Memory B cell (primary cell): ENCODE measurements at places on chromosomes 16 and 17.

DNA sequence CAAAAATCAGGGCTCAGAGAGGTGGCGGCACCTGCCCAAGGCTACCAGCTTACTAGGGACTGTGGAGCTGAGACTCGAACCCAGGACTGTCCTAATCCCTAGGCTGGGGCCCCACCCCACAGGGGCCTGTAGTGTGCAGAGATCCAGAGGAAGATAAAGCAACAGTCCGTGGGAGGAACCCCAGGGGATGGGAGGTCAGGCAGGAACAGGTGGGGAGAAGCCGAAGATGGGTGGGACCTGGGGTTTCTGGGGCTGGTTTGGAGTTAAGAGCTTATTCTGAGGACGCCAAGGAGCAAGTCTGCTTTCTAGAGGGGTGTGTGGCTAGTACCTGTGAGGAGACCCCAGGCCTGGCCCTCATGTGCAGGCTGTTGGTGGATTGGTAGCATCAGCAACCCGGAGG is 14.9 kb downstream of the C16orf74 start:
- no peaks in the 10 kb centered on the region for H3K27me3 ChIP-seq
- H3K27ac ChIP-seq = peak overlapping the region; percentile 38
- H3K36me3 ChIP-seq = peaks cover 8% of the 10 kb centered on the region
- peaks cover 20% of the 10 kb centered on the region for H3K4me1 ChIP-seq
- DNase-seq = no peak

GRCh38 chr16:3175157-3176093 is 12.6 kb upstream of the OR1F1 start:
- H3K4me1 ChIP-seq = peaks cover 19% of the 10 kb centered on the region
- no peaks in the 10 kb centered on the region for H3K36me3 ChIP-seq
- DNase-seq = no peak

DNA sequence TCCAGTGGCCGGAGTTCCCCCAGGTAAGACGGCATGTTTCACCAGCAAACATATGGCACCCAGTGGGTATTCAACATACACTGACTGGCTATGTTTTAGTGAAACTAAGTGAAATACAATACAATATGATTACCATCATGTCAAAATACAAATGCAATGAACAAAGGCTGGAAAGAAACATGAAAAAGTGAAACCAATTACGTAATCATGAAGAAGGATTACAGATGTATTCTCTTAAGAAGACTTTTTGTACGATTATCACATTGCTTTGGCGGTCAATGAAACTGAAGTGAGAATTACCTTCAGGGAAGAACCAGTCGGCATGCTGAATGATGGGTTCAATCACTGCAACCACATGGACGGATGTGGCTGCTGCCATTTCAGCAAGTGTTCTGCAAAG is 71.7 kb downstream of the ARHGAP17 start:
- H3K36me3 ChIP-seq = peaks cover 49% of the 10 kb centered on the region
- no peaks in the 10 kb centered on the region for H3K27me3 ChIP-seq
- no peak overlapping the region for H3K27ac ChIP-seq
- H3K4me3 ChIP-seq = no peak overlapping the region
- no peak for DNase-seq
- no peaks in the 10 kb centered on the region for H3K4me1 ChIP-seq

GRCh38 chr16:80116711-80117110 is 424.1 kb upstream of the DYNLRB2 start:
- H3K36me3 ChIP-seq = no peaks in the 10 kb centered on the region
- H3K27me3 ChIP-seq = peaks cover 6% of the 10 kb centered on the region
- H3K4me3 ChIP-seq = no peak overlapping the region
- H3K27ac ChIP-seq = no peak overlapping the region
- no peaks in the 10 kb centered on the region for H3K4me1 ChIP-seq

DNA sequence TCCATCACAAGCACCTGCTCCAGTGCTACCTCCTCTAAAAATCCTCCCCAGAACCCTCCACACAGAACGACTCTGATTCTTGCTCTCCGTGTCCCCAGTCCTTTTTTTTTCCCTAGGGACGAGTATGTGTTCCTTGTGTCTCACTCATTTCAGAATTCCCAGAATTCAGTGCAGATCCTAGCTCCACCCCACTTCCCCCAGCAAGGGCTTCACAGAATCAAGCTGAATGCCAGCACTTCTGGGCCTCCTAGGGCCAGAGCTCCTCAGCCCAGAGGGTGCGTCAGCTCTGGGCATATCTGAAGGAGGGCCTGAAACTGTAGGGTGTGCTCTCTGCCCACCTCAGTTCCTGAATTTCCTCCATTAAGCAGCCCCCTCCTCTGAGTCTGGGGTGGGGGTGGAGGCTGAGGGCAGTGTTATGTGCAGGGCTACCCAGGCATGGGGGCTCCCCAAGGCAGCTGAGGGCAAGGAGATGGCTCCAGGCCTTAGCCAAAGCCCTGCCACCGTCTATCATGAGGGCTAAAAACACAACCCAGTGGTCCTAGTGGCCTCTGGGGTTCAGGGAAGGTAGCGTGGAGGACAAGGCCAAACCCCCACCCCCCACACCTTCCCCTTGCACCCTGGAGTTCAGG is 6.5 kb downstream of the UNC119 start:
- no peak overlapping the region for H3K4me3 ChIP-seq
- DNase-seq = no peak
- H3K27me3 ChIP-seq = no peaks in the 10 kb centered on the region

DNA sequence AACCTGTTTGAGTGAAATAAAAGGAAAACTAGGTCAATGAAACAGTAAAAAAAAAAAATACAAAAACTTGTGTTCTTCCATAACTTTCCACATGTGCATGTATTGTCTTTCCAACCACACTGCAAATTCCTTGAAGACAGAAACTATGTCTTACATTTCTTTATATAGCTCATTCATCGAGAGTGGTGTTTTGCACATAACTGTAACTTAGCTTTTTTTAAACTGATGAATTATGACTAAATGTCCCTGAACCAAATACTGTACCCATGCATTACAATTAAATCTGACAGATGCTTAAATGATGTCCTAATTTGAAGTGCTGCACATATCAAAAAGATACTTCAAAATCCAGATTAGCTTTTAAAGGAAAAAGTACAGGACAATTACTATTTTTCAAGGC is 50.1 kb downstream of the BRIP1 start:
- no peaks in the 10 kb centered on the region for H3K36me3 ChIP-seq
- H3K4me1 ChIP-seq = peaks cover 9% of the 10 kb centered on the region
- no peaks in the 10 kb centered on the region for H3K27me3 ChIP-seq

DNA sequence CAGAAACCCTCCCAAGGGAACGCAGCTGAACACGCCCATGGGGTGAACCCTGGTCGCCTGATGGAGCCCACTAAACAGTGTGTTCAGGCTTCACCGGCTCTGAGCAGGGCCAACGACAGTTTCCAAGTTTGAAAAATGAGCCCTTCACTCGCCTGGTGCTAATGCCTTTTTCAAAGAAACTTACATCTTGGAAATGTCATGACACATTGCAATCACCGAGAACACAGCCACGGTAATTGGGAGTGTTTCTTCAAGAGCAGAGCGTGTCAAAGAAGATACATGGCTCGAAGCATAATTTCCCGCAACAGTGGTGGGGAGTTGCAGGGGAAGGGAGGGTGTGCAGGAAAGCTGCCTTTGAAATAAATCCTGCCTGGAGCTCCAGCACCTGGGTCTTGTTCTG is 463.2 kb downstream of the TMEM114 start:
- no peaks in the 10 kb centered on the region for H3K36me3 ChIP-seq
- no peak overlapping the region for H3K27ac ChIP-seq
- no peaks in the 10 kb centered on the region for H3K4me1 ChIP-seq
- H3K4me3 ChIP-seq = no peak overlapping the region
- DNase-seq = no peak

GRCh38 chr16:74711938-74712337 is 11.3 kb upstream of the MLKL start:
- no peak overlapping the region for H3K27ac ChIP-seq
- peaks cover 2% of the 10 kb centered on the region for H3K4me1 ChIP-seq
- peaks cover 2% of the 10 kb centered on the region for H3K36me3 ChIP-seq
- no peaks in the 10 kb centered on the region for H3K27me3 ChIP-seq

GRCh38 chr16:27118526-27118925 is 51.8 kb downstream of the C16orf82 start:
- peaks cover 3% of the 10 kb centered on the region for H3K27me3 ChIP-seq
- no peak overlapping the region for H3K27ac ChIP-seq
- peaks cover 11% of the 10 kb centered on the region for H3K4me1 ChIP-seq
- DNase-seq = no peak
- no peaks in the 10 kb centered on the region for H3K36me3 ChIP-seq
- no peak overlapping the region for H3K4me3 ChIP-seq

GRCh38 chr17:41687828-41688640 is 651 bp upstream of the EIF1 start:
- peaks cover 20% of the 10 kb centered on the region for H3K36me3 ChIP-seq
- peak overlapping the region; percentile 93 for H3K4me3 ChIP-seq
- H3K27me3 ChIP-seq = no peaks in the 10 kb centered on the region
- H3K4me1 ChIP-seq = peaks cover 17% of the 10 kb centered on the region
- DNase-seq = peak; percentile 46
- peak overlapping the region; percentile 100 for H3K27ac ChIP-seq

GRCh38 chr17:52294301-52294700 is 135.8 kb upstream of the CA10 start:
- no peaks in the 10 kb centered on the region for H3K4me1 ChIP-seq
- no peaks in the 10 kb centered on the region for H3K36me3 ChIP-seq
- H3K4me3 ChIP-seq = no peak overlapping the region
- no peaks in the 10 kb centered on the region for H3K27me3 ChIP-seq
- H3K27ac ChIP-seq = no peak overlapping the region
- DNase-seq = no peak

DNA sequence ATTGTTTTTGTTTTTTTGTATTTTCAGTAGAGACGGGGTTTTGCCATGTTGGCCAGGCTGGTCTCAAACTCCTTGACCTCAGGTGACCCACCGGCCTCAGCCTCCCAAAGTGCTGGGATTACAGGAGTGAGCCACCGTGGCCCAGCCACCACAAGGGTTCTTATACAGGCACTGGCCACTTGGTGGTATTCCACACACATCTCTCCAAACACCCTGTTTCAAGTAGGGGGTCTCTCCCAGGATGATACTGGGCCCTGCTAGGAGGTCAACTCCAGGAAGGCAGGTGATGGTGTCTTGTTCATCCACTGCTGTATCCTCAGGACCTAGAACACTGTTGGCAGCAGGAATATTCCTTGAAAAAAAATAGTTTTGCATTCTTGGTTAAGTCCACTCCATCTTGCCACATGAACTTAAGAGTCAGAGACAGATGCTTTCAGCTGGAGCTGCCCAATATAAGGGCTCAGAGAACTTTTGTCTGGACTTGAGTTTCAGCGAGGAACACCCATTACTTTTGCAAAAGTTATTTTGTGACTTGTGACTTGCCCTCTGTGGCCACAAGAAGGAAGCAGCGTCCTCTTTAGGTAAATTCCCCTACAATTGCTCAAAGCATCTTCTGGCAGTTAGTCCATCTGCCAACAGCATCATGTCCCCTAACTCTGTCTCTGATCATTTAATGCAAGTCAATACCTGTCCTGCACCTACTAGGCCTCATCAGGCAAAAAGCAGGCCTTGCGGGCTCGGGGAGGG is 7.4 kb upstream of the EEF2K start:
- no peak overlapping the region for H3K4me3 ChIP-seq
- H3K4me1 ChIP-seq = peaks cover 24% of the 10 kb centered on the region
- DNase-seq = no peak
- peak overlapping the region; percentile 80 for H3K27ac ChIP-seq
- peaks cover 6% of the 10 kb centered on the region for H3K36me3 ChIP-seq
- H3K27me3 ChIP-seq = no peaks in the 10 kb centered on the region

- no peaks in the 10 kb centered on the region for H3K27me3 ChIP-seq
- H3K36me3 ChIP-seq = peaks cover 47% of the 10 kb centered on the region
- no peak for DNase-seq
- no peak overlapping the region for H3K4me3 ChIP-seq
- no peaks in the 10 kb centered on the region for H3K4me1 ChIP-seq
Measured at GRCh38 chr17:28698253-28698941, 13.3 kb downstream of the PROCA1 start.

- H3K27ac ChIP-seq = no peak overlapping the region
- H3K4me1 ChIP-seq = no peaks in the 10 kb centered on the region
- H3K36me3 ChIP-seq = peaks cover 2% of the 10 kb centered on the region
Measured at GRCh38 chr17:15422392-15422965, 44.9 kb downstream of the CDRT4 start.

DNA sequence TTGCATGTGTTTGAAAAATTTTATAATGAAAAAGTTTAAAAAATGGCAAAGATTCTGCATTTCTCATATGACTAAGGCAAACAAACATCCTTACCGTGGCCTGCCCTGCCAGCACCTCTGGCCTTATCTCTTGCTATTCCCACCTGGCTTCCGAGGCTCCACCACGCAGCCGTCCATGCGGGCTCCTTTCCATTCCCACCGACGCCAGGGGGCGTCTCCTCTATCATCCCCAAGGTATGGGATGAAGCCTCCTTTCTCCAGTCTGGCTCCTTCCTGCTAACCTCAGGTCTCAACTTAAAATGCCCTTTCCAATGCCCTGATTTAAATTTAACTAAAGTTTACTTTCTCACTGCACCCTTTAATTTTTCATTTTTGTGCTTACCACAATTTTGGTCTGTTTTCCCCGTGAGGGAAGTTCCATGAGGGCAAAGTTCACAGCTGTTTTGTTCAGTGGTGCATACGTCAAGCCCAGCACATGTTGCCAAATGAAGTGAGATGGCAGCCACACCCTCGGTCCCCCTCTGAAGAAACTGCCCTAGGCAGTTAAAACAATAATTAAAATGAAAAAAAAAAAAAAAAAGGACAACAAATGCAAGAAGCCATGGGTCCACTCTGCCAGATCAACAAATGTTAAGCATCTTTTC is 13.3 kb upstream of the SDK2 start:
- no peak for DNase-seq
- no peak overlapping the region for H3K27ac ChIP-seq
- H3K27me3 ChIP-seq = peaks cover 4% of the 10 kb centered on the region
- H3K4me1 ChIP-seq = peaks cover 3% of the 10 kb centered on the region
- no peak overlapping the region for H3K4me3 ChIP-seq
- H3K36me3 ChIP-seq = peaks cover 10% of the 10 kb centered on the region

- H3K4me3 ChIP-seq = peak overlapping the region; percentile 71
- H3K4me1 ChIP-seq = peaks cover 6% of the 10 kb centered on the region
- H3K36me3 ChIP-seq = peaks cover 2% of the 10 kb centered on the region
- DNase-seq = no peak
- H3K27me3 ChIP-seq = peaks cover 32% of the 10 kb centered on the region
Measured at GRCh38 chr17:27793168-27793905, 7.0 kb downstream of the NOS2 start.

DNA sequence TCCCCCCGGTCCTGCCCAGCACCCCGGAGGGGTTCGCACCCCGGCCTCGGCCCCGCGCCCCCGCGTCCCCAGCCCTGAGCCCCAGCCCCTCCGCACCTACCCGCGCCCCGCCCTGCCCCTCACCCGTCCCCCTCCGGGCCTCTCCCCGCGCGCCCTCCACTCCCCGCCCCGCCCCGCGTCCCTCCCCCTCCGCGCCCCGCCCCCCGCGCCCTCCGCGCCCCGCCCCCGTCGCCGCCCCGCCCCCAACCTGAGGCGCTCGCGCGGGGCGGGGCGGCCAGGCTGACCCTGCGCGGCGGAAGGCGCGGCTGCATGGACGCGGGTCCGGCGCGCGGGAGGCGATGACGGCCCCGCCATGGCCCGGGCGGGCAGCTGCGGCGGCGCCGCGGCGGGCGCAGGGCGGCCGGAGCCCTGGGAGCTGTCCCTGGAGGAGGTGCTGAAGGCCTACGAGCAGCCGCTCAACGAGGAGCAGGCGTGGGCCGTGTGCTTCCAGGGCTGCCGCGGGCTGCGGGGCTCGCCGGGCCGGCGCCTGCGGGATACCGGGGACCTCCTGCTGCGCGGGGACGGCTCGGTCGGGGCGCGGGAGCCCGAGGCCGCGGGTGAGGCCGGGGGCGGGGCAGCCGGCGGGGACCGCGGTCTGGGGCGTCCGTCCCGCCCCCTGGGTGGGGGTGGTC is at the start of gene SPIRE2:
Gene SPIRE2 (plus strand): TSS at position 277 of the 671 bp plus-strand sequence. CDS start 76 bp downstream, at position 353.
- no peaks in the 10 kb centered on the region for H3K4me1 ChIP-seq
- peak; percentile 64 for DNase-seq
- peaks cover 25% of the 10 kb centered on the region for H3K27me3 ChIP-seq
- H3K4me3 ChIP-seq = peak within 1 kb of the TSS; percentile 33

- no peak overlapping the region for H3K4me3 ChIP-seq
- DNase-seq = no peak
- H3K27me3 ChIP-seq = peaks cover 10% of the 10 kb centered on the region
- no peaks in the 10 kb centered on the region for H3K36me3 ChIP-seq
- H3K27ac ChIP-seq = no peak overlapping the region
- no peaks in the 10 kb centered on the region for H3K4me1 ChIP-seq
Measured at GRCh38 chr16:1887711-1888354, 15.9 kb upstream of the MEIOB start.
